Renal cortex interstitium (tissue), 15 donors: ENCODE measurements at places on chromosomes 3 and 15. TPM values are rescaled to one million over a fixed set of nuclear protein-coding genes. Genes with fewer than 3 reads are reported as not detected.

Gene GOLGA6L7
- 1.1 TPM for polyA plus RNA-seq

GRCh38 chr3:89923921-89924610, 816.6 kb downstream of the EPHA3 start:
- no peak for DNase-seq

- no peak for DNase-seq
These were observed 48.1 kb downstream of the STAC start for GRCh38 chr3:36428445-36428844.

DNA sequence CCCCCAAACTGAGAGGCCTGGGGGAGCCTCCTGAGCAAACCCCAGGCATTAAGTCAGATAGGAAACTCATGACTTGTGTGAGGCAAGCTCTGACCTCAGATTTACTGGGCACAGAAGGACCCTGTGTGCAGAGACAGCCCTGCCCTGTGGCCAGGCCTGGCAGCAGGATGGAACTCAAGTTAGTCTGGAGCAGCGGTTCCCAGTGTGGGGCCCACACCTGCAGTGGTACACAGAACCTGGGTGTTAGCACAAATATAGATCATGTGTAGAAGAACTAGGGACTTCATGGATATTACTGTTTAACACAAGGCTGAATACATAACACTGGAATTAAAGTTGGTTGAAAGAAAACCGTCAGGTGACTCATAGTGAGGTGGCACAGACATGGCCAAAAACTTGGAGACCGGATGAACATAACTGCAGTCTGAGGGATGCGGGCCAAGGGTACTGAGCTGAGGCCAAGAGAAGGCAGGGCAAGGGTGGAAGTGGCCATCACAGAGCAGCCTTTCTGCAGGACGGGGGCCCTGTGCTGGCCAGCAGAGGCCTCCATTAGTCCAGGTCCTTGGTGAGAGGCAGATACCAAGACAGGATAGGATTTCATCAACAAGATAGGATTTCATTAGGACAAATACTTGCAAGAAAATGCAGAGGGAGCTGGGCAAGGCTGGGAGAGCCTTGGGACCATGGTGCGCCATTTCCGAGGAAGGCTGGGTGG, 40.9 kb downstream of the IRAK2 start:
- no peak for DNase-seq

GRCh38 chr15:86571873-86572272, 492.2 kb downstream of the AGBL1 start:
- no peak for DNase-seq

DNA sequence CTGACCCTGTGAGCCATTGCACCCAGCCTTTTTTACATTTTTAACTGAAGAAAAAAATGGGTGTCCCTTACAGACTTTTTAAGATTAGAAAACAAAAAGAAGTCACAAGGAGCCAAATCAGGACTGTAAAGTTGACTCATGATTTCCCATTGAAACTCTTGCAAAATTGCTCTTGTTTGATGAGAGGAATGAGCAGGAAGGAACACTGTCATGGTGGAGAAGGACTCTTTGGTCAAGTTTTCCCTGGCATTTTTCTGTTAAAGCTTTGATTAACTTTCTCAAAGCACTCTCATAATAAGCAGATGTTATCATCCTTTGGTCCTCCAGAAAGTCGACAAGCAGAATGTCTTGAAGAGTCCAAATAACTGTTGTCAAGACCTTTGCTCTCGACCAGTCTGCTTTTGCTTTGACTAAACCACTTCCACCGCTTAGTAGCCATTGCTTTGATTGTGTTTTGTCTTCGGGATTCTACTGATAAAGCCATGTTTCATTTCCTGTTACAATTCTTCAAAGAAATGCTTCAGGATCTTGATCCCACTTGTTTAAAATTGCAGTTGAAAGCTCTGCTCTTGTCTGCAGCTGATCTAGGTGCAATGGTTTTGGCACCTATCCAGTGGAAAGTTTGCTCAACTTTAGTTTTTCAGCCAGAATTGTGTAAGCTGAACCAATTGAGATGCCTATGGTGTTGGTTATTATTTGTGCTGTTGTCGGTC, 369.4 kb downstream of the MAGI1 start:
- DNase-seq, result no peak

DNA sequence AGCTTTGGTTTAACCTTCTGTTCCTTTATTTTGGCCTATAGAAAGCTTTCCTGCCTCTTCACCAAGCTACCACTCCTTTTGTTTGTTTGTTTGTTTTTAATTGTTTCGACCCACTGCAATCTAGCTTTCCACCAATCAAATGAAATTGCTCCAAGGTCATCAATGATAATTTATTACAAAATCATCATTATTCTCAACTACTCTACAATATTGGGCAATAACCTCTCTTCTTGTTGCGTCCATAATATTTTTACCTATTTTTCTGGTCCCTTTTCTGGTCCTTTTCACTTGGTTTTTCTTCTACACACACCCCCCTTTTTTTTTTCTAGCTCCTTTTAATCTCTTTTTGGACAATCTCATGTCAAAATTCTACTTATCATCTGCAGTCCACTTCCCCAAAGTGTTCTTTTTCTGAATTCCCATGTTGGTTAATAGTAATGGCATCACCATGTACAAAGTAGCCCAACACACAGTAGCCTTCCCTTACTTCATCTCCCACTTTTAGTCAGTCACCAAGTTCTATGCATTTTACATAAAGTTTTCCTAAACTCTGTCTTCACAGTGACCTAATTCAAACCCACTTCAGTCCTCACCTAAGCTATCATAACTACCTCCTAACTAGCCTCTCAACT, 11.0 kb upstream of the ANKRD28 start:
- DNase-seq, result no peak
